ENCODE measurements at places on chromosomes 5 and 9. TPM values are rescaled to one million over a fixed set of nuclear protein-coding genes. Genes with fewer than 3 reads are reported as not detected.

PCDHA7 gene
- total RNA-seq, result not detected

FGFR4 gene
- 78.1 TPM for total RNA-seq

ABLIM3 gene
- total RNA-seq, result 14.3 TPM

CARD9 gene
- total RNA-seq, result 1.2 TPM

SVEP1 gene
- total RNA-seq, result 0.15 TPM

TMED9 gene
- total RNA-seq, result 133 TPM

GLRA1 gene
- not detected for total RNA-seq

SPINK4 gene
- not detected for total RNA-seq

C5orf58 gene
- not detected for total RNA-seq

CARD6 gene
- not detected for total RNA-seq

PCDHA4 gene
- total RNA-seq, result not detected

SMIM33 gene
- not detected for total RNA-seq

HAPLN1 gene
- 0.05 TPM for total RNA-seq

BAAT gene
- 0.25 TPM for total RNA-seq

ARL15 gene
- 15.0 TPM for total RNA-seq

C1QTNF3 gene
- total RNA-seq, result 2.6 TPM

CCL28 gene
- total RNA-seq, result 0.25 TPM

CORO2A gene
- 5.7 TPM for total RNA-seq

LECT2 gene
- total RNA-seq, result not detected

RNF180 gene
- not detected for total RNA-seq

MZB1 gene
- 0.81 TPM for total RNA-seq

NUTM2G gene
- total RNA-seq, result not detected

Data from HCT116 (cell line).